NCI-H748 treated with DMSO at 0.1 percent for 48 hours (cell line): ENCODE measurements at places on chromosomes 4 and X.

GRCh38 chrX:129249563-129249962 lies 273.7 kb downstream of the SMARCA1 start:
- DNase-seq, result no peak

GRCh38 chr4:15654593-15655222 lies 449 bp downstream of the FBXL5 start:
- DNase-seq, result no peak

- DNase-seq, result peak; percentile 82
Observed at GRCh38 chrX:47560934-47561658, at the start of gene ARAF. Gene ARAF, plus strand, starts transcription at chrX:47561205. Its CDS starts 1,763 bp downstream, at chrX:47562968.

DNA sequence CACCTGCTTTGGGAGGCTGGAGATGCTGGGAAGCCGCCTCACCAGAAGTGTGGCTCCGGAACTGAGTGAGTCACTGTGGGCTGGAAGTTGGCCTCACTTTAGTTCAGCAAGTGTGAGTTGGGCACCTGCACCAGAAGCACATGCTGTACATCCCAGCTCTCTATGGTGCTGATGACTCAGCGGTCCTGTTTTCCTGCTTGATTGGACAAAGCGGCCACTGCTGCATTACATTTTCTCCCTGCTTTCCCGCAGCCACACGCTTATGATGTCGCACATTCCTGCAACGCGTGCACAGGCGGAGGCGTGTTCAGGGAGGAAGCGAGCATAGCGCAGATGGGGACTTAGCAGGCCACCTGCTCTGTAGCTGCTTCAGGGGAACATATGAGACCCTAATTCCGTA lies 26.7 kb upstream of the CLDN34 start:
- no peak for DNase-seq

GRCh38 chrX:133676344-133677122 lies 261.2 kb upstream of the GPC4 start:
- peak; percentile 87 for DNase-seq

DNA sequence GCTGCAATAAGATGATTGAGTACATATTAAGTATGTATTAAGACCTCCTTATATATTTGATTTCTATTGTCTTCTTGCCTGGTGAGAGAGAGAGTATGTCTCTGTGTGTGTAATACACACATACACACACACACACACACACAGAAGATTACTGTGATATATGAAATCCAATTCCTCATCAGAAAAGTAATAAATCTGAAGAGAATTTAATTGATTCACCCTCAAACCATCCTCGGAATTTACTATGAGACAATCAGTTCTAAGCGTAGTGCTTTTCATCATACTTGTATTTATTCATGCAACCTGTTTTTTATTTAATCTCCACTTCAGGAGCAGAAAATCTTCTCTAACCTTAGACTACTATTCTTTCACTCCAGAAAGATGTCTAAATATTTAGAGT lies 62.3 kb upstream of the TLL1 start:
- DNase-seq, result no peak

- DNase-seq, result peak; percentile 20
Observed at GRCh38 chrX:110853610-110854009, 58.0 kb upstream of the CHRDL1 start.

- no peak for DNase-seq
Observed at GRCh38 chr4:117626664-117627063, 407.6 kb upstream of the NDST3 start.

GRCh38 chr4:139603576-139604410 lies 47.8 kb upstream of the SETD7 start:
- peak; percentile 3 for DNase-seq
